MV-4-11 (cell line): ENCODE measurements at places on chromosomes 3 and 15.

DNA sequence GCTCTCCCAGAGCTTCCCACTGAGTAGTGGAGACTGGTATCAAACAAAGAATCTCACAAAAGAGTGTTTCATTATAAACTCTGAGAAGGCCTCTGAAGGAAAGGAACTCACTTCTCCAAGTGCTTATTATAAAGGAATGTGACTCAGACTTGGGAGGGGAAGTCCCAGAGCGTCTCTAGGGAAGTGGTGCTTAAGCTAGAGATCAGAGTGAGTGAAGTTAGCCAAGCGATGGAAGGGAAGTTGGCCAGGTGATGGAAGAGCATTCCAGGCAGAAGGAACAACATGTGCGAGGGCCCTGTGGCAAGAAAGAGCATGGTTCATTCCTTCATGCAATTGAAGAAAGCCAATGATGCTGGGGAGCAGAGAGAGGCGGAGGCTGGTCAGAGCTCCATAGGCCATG, 2.3 kb downstream of the XYLB start:
- DNase-seq: peak; percentile 84

DNA sequence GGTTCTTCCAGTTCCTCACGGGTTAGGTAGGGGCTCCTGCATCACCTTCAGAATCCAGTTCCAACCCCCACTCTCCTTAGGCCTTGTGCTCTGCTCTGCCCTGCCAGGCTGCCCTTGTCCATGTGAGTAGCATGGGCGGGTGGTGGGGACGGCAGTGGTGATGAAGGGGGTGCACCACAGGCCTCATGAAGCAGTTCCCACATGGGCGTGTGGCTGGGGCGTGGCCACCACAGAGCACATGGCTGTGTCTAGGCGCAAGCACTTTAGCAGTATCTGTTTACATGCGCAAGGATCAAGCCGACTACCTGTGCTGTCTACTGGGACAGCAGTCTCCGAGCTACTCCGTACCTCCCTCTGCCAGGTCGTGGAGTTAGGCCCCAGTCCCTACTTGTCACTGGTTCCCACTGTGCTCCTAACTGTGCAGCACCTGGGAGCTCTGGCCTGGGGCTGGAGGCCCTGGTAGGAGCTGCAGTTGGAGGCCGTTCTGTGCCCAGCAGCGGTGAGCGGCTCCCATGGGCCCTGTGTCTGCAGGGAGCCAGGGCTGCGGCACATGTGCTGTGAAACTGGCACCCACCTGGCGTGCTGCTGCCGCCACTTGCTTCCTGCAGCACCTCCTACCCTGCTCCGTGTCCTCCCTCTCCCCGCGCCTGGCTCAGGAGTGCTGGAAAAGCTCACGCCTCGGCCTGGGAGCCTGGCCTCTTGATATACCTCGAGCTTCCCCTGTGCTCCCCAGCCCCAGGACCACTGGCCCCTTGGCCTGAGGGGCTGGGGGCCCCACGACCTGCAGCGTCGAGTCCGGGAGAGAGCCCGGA, 53.5 kb downstream of the PLXNA1 start:
- DNase-seq: no peak

DNA sequence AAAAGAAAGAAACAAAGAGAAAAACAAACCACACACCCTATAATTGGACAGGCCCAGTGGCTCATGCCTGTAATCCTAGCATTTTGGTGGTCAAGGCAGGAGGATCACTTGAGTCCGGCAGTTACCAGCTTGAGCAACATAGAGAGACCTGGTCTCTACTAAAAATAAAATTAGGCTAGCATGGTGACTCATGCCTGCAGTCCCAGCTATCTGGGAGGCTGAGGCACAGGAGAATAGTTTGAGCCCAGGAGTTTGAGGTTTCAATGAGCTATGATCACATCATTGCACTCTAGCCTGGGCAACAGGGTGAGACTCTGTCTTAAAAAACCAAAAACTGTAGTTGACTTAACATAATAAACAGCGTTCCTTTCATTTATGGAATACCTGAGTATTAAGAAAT, 72.3 kb upstream of the ST3GAL6 start:
- peak; percentile 66 for DNase-seq

- DNase-seq: no peak
Measured at GRCh38 chr15:81294516-81294880, 29.4 kb downstream of the STARD5 start.

DNA sequence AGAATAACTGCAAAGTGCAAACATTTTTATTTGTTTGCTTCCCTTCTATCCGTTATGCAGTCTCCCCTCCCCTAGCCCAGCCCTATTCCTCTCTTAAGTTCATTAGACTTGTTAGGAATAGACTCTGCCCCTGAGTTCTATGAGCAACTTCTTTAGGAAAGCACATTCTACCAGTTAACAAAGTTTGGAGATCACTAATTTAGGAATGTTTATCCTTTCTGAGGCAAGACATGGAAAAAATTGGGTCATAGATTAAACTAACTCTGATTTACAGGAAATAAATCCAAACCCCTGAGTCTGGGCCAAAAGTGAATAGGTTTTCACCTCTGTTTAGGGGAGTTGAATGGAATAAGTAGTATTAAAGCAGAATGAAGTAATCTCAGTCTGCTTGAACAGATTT, 34.4 kb downstream of the C3orf80 start:
- no peak for DNase-seq

GRCh38 chr3:146801492-146801891, 196.3 kb upstream of the PLSCR5 start:
- no peak for DNase-seq

DNA sequence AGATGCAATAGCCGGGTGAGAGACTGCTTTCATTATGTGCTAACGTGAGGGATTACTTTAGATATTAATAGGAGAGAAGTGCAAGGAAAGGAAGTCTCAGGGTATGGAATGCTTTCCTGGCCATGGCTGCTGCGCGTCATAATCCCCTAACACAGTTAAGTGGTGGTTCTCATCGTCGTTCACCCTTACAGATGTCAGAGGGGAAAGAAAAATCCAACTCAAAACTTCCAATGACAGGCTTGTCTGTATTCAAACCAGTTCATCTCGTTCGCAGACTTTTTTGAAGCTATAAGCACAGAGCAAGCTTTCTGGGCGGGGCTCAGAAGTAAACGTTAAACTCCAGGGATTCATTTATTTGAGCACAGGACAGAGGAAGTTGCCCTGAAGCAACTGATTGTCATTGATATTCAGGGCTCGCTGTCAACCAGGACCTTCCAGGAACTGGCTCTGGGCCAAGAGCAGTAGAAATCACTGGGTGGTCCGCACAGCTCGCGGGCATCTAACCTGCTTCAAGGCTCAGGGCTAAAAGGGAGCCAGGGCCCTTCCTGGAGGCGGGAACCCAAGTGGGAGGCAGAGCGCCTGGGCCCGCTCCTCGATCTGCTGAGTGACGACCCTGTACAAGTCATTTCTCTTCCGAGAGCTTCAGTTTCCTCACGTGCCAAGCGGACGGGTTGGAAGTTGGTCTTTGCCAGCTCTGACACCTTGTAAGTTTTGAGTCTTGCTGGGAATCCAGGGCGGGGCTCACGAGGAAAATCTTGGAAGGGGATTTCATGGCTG, 1.1 kb upstream of the LPP start:
- no peak for DNase-seq

- peak; percentile 38 for DNase-seq
Measured at GRCh38 chr15:48940508-48940907, 23.2 kb downstream of the SHC4 start.

DNA sequence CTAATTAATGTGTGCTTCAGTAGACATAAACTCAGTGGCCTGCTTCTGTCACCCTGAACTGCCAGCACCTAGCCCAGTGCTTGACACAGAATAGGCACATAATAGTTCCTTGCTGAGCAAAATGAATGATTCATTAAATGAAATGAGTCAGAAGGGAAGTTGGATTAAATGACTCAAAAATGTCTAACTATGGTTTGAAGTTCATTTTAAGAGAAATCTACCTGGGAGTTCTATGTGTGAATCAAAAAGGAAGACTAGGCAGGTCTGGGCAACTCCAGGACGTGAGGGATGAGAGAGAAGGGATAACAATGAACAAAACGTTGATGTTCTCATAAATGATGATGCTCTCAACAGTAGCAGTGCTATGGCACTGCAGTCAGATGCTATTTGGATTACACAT, 175.0 kb downstream of the CFAP20DC start:
- peak; percentile 5 for DNase-seq

DNA sequence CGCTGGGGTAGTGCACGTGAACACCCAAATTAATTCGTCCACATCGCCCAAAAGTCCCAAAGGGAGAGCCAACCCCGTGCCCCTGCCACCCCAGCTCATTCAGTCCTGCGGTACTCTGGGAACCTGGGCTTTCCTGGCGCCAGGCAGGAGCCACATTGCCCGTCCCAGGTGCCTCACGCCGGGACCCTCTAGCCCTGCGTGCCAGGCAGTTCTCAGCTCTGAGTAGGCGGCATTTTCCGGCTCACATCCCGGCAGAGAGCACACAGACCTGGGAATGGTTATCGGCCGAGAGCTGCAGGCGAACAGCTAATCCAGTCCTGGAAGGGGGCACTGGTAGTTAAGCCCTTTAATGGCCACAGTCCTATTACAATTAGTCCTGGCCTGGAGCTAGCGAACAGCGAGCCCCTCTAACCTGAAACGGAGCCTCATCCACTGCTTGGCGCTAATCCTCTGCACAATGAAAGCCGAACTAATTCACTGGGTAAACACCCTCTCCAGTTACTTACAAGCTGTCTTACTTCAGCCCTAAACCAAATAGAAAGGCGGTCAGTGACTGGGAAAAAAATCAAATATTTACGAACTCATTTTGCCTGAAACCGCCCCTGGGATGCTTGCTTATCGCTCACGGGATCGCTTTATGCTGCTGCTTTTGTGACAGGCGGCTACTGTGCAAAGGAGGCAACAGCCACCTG, 254.6 kb upstream of the SOX14 start:
- no peak for DNase-seq

DNA sequence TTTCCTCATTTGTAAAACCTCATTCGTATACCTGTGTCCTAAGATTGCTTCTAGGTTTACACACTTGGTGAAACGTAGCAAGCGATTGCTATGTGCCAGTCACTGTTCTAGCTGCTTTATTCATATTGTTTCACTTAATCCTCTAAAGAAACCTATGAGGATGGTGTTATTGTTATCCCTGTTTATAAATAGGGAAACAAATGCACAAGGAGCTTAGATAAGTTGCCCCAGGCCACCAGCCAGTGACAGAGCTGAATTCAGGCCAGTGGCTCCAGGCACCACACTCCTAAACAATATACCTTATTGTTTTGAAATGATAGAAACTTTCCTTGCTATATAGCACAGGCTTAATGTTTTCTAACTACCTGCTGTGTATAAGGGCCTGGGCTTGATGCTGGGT, 44.0 kb downstream of the LPP start:
- no peak for DNase-seq

GRCh38 chr3:188901126-188901525, 270.6 kb upstream of the TPRG1 start:
- DNase-seq: no peak

- peak; percentile 33 for DNase-seq
Measured at GRCh38 chr15:63611177-63611576, 14.0 kb downstream of the FBXL22 start.

DNA sequence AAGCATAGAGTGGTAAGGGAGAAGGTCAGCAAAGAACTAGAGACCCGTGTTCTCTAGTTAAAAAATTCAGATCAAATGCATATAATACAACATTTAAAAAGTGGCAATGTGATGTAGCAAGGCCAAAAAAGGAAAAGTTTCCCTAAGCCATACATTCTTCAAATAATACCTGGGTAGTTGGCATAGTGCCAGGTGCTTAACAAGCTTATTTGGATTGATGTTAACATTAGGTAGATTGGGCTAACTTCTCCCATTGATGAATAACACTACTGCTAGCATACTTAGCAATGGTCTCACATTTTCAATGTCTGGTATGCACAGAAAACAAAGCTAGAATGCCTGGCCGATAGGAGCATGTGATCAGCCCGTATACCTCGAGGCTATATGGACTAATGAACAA, 283.6 kb upstream of the RARB start:
- DNase-seq: no peak

DNA sequence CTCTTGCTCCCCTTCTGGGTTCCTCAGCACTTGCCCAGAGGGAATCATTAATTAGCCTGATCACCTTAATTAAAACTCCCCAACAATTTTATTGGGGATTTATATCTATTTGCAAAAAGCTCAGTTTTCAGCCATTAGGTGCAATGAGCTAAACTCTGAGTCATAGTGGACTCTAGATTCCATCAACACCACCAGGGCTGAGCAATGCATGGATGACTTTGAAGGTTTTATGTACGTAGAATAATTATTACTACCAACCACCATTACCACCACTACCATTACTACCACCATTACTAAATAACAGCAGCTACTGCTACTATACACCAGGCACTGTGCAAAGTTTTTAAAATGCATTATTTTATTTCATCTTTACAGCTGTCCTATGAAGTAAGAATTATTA, 81.2 kb downstream of the ZNF621 start:
- no peak for DNase-seq

- no peak for DNase-seq
Measured at GRCh38 chr15:34314491-34315490, 22.8 kb downstream of the SLC12A6 start.

GRCh38 chr15:52794665-52795463, 4.7 kb upstream of the ONECUT1 start:
- no peak for DNase-seq

DNA sequence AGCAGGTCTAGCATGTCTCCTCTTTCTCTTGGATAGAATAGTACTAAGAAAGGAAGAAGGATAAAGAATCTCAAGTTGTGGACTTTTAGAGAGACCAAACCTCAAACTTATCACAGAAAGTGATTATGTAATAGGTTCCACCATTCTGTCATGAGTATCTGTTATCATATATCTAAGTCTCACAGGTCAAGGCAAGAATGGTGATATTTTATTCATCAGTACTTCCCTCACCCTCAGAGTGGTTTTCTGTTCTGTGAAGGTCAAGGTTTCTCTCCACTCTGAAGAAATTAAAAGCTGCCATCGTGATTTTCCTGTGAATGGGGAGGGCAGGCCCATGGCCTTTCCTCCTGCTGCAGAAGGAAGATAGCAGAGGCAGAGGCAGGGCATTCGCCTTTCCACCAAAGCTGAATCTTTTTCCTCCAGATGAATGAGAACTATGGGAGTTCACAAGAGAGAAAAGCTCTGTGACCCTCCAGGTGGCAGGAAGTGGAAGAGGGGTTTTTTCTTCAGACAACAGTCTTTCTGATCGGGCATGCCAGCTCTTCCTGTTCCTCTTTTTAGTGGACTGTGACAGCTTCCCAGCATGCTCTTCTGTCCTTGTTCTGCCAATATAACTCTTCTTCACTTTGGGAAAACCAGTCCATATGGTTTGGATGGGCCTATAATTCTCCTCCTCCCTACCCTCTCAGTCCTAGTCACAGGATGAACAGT, 37.1 kb upstream of the CCK start:
- DNase-seq: peak; percentile 28

GRCh38 chr3:160400702-160401150, 1.3 kb downstream of the SMC4 start:
- DNase-seq: no peak

DNA sequence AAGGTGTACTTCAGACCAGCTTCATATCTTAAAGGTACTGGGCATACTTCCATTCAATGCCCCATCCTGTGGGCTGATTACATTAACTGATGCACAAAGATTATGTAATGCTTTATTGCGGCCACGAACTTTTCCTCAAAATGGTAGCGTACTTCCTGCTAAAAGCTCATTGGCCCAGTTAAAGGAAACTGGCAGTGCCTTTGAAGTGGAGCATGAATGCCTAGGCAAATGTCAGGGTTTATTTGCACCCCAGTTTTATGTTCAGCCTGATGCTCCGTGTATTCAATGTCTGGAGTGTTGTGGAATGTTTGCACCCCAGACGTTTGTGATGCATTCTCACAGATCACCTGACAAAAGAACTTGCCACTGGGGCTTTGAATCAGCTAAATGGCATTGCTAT, 3.4 kb downstream of the SKIL start:
- DNase-seq: peak; percentile 35
